ENCODE measurements at places on chromosomes 13 and 19.

DNA sequence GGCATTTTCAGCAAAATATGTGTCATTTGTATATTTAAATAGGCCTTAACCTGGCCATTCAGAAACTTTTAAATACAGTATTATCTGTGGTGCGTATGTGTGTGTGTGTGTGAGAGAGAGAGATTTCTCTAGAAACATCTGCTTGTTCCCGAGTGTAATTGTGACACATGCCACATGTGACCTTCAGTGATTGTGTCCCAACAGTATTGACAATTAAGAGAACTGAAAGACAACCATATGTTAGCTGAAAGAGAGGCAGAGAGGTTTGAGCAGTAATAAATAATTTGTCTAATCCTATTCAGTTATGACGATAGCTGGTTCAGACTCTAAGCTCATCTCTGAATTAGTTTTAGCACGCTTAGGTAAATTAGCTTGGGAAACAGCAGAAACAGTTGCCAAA lies 1503.1 kb downstream of the PCDH9 start:
- no peak for DNase-seq

- no peak for DNase-seq
These were observed 16.2 kb upstream of the AP1M2 start for GRCh38 chr19:10603084-10603872.

DNA sequence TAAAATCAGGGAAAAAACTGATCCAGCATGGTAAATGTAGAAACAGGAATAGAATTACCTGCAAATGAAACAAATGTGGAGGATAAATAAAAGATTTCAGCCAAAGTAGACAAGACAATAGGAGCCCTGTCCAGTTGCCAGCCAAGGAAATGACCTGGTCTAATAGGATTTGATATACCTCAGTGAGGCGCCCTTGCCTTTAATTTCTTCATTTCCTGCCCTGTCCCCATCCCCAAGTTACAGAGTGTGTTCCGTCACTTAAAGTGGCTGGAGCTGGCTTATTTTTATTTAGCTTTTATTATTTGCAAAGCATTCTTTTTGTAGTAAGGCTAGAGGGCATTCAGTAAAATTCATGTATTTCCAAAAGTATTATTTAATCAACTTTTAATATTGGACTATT lies 1022.0 kb downstream of the EFNB2 start:
- DNase-seq: no peak

DNA sequence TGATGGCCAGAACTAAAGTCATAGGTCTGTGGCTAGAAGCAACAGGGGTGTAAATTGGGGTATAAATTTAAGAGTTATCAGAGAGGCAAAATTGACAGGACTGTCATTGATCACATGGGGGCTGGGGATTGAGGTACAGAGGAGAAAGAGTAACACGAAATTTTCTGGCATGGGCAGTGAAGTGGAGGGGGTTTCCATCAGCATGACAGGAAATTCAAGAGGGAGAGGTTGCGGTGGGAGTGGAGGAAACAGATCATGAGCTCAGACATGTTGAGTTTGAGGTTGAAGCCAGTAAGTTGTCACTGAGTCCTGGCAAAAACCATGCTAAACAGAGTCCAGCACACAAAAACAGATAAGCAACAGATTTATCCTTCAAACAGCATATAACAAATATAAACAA lies 192.1 kb upstream of the TSC22D1 start:
- DNase-seq: no peak

DNA sequence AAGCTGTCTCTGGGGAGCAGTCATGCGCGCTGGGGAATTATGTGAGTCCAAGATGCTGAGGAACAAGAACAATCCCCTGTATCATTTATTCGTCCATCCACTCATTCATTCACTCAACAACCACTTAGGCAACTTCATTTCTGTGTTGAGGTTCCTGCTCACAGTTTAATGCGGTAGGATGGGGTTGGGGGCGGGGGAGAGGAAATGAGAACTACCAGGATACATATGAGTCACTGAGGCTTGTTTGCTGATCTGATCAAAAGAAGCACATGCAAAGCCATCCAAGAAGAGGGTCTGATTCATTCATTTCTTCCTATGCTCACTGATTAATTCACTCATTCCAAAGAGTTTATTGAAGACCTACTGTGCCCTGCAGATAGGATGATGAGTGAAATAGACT lies 20.9 kb downstream of the ZNF536 start:
- DNase-seq: no peak

- DNase-seq: no peak
These were observed 59.4 kb upstream of the WASF3 start for GRCh38 chr13:26497968-26498511.

DNA sequence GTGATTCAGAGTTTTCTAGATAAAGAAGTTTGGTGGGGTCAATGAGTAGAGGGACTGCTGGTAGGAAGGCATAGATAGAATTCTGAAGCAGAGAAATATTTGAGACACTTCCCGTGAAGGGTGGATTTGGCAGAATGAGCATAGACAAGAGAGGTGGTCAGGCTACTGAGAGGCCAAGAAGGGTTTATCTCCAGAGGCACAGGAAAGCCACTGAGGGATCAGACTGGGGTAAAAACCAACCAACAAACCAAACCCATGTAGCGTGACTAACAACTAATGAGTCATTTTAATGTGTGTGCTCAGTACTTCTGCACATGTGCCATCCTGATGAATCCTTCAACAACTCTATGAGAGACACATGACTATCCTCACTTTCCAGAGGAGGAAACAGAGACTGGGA lies 60.0 kb upstream of the SERP2 start:
- DNase-seq: no peak

DNA sequence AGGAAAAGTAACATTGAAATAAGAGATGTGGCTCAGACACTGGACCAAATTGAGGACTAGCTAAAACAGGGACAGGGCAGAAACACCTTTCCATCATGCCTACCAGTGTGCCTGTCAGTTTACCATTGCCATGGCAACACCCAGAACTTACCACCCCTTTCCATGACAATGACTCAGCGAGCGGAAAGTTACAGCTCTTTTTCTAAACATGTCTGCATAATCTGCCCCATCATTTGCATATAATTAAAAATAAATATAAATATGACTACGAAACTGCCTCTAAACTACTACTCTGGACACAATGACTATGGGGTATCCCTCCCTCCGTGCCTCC lies 96.0 kb downstream of the UBL3 start:
- DNase-seq: no peak

DNA sequence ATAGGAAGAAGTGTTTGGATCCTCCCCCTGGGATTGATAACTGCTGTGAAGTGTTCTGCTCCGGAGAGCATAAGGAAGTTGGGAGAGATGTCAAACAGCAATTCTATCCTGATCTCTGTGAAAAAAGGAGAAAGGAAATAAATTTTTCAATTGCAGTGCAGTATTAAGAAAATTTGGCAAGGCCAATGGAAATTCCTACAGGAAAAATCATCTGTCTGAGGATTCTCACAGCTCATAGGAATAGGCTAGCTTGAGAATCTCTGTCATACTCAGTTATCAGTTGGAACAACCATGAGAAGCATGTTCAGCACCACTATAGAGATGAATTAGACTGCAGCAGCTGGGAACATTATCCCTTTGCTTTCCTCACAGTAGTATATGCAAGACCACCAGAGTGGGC lies 1238.9 kb upstream of the MIR17HG start:
- no peak for DNase-seq

GRCh38 chr19:51531349-51532315 lies at the start of gene SIGLEC6:
Gene SIGLEC6, minus strand, starts transcription at chr19:51531670. Its CDS starts 22 bp downstream, at chr19:51531648.
- no peak for DNase-seq

GRCh38 chr13:32147193-32147592 lies 115.6 kb downstream of the FRY start:
- DNase-seq: no peak

GRCh38 chr13:89684896-89685295 lies 1662.6 kb upstream of the MIR17HG start:
- no peak for DNase-seq

- DNase-seq: no peak
These were observed at the start of gene CABP5 for GRCh38 chr19:48043675-48044258. Gene CABP5, minus strand, starts transcription at chr19:48044079. Its CDS starts 157 bp downstream, at chr19:48043922.

DNA sequence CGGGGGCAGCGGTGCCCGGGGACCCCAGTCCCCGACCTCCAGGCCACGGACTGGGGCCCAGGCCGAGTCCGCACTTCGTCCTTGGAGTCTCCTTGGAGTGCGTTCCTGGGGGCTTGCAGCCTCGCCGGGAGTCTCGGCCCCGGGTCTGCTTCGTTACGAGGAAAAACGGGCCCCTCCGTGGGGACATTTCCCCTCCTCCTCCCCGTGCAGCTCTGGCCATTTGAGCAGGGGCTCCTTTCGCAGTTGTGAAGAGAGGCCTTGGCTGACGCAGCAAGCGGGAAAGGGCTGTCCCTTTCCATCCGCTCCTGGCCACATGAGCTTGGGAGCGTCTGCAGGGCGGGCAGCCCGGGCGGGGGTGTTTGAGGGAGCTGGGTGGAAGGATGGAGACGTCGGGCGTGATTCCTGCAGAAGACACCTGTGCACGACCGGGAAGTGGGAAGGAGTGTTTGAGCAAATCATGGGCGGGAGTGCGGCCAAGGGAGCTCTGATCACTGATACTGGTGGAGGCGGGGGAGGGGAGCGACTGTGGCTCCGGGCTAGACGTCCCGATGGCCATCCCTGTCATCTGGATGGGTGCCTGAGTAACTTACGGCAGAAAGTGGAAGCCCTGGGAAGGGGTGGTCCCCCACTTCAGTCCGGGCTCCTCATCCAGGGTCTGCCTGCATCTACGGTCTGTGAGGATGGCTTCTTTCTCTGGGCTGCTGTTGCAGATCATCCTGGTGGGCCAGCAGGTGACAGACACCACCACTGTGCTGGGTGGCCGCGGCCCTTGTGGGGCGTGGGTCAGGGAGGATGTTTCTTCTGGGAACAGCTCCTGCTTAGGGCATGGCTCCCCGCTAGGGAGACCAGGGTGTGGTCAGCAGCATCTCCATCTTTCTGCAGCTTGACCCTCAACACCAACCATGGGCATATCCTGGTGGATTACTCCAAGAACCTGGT lies 736 bp downstream of the GPI start:
- DNase-seq: peak; percentile 17

GRCh38 chr13:30580852-30581502 lies 36.7 kb upstream of the USPL1 start:
- DNase-seq: no peak

DNA sequence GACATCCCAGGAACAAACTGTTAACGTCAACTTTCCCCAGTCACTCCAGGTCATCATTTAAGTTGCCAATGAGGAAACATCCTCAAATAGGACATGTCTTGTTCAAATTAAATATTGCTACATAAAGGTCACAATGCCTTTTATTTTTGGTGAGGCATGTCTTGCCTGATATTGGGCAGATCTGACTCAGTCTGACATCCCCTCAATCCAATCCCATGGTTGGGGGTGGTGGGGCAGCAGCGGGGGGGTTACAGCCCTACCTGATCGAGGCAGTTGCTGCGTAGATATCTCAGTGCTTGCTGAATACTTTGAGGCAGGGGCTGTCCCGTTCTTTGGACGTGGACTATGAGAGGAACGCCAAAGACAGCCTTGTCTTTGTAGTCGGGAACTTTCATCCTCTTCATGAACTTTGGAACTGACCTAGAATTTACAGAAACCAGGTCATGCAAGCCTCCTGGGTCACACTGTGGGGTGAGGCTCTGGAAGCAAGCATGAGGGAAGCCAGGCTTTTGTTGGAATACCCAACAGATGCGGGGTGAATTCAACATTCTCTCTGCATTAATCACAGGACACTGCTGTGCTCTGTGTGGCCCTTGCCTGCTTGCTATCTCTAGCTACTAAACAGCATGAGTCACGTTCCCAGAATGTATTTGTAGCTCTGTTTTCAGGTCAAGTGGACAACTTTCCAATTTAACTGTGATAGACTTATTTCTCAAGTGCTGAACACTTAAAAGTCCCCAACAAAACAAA lies 109.8 kb downstream of the KL start:
- DNase-seq: no peak

DNA sequence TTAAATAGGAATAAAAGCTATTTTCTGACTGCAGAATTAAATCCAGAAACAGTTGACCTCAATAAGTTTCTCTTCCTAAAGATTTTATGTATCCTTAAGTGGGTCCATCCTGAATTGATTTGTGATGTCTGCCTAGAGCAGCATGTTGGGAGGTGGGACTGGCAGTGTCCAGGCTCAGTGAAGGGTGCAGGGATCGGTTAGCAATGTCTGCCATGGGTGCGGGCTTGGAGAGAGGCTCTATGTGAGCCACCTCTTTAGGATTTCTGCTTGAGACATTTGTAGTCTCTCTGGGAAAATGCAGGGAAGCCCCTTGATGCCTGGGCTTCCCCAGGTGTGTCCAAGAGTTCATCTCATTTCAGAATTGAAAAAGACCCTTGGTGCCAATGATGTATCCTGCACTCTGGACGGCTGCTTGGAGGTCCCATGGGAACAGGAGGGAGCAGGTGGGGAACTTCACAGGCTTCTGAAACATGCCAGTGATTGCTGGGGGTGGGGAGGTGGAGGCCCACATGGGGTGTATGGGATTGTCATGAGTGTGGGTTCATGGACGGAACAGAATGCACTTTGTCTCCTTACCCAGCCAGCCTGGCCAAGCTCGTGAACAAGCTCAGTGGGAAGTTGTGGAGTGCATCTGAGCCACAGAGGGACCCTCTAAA lies 6.2 kb upstream of the COLGALT1 start:
- DNase-seq: no peak

DNA sequence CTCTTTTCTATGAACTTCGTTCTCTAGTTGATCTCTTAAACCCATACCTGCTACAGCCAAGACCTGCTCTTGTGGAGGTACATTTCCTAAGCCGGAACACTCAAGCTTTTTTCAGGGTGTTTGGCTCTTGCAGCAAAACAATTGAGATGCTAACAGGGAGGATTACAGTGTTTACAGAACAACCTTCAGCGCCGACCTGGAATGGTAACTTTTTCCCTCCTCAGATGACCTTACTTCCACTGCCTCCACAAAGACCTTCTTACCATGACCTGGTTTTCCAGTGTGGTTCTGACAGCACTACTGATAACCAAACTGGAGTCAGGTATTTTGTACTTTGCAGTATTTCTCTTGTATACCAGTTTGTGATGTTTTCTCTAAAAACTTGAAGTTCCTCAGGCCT lies 506 bp downstream of the KCNRG start:
- DNase-seq: no peak

DNA sequence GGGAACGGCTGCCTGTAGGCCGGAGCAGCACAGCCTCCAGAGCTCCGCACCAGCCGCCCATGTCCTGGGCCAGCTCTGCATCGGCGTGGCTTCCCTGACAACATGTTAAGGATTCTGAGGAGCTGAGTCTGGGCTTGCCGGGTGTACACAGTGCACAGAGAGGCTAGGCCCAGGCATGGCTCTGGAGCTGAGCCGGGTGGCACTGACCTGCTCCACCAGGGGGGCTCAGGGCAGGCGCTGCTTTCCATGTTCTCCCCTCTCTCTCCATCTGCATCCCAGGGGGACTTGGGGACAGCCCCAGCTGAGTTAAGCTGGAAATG lies 31.6 kb downstream of the AP1M1 start:
- DNase-seq: no peak

DNA sequence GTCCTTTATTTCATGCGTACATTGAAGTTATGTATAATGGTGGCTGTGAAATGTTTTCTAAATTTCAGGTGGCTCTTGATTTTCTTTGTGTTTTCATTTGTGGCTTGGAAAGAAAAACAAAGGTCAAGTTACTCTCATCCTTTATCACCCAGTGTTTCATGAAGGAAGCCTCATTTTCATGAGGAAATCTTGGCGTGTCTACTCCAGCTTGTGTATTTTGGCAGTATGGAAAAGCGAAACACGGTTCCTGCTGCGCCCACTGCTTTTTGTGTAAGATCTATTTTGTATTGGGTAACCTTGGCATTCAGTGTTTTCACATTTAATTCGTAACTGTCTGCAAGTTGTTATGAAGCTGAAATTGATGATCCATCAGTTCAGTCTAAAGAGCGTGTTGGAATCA lies 147.0 kb upstream of the RNF113B start:
- no peak for DNase-seq

GRCh38 chr19:35843676-35844481 lies 8.4 kb downstream of the NPHS1 start:
- peak; percentile 74 for DNase-seq

- no peak for DNase-seq
These were observed 56.8 kb downstream of the POLR1D start for GRCh38 chr13:27678306-27679040.

Data from NCI-H526 treated with DMSO at 0.1 percent for 48 hours (cell line).